Spleen (tissue), 13 donors: ENCODE measurements at places on chromosomes 7 and 10. TPM values are rescaled to one million over a fixed set of nuclear protein-coding genes. Genes with fewer than 3 reads are reported as not detected.

- DNase-seq = peak; percentile 20
Measured at GRCh38 chr10:121627876-121628581, 29.8 kb upstream of the FGFR2 start.

GRCh38 chr10:62017491-62017870, 116.0 kb downstream of the ARID5B start:
- no peak for DNase-seq

Gene CLDN4
- 0.30 TPM for total RNA-seq

GRCh38 chr7:77245015-77245755, 45.6 kb upstream of the FGL2 start:
- no peak for DNase-seq

DNA sequence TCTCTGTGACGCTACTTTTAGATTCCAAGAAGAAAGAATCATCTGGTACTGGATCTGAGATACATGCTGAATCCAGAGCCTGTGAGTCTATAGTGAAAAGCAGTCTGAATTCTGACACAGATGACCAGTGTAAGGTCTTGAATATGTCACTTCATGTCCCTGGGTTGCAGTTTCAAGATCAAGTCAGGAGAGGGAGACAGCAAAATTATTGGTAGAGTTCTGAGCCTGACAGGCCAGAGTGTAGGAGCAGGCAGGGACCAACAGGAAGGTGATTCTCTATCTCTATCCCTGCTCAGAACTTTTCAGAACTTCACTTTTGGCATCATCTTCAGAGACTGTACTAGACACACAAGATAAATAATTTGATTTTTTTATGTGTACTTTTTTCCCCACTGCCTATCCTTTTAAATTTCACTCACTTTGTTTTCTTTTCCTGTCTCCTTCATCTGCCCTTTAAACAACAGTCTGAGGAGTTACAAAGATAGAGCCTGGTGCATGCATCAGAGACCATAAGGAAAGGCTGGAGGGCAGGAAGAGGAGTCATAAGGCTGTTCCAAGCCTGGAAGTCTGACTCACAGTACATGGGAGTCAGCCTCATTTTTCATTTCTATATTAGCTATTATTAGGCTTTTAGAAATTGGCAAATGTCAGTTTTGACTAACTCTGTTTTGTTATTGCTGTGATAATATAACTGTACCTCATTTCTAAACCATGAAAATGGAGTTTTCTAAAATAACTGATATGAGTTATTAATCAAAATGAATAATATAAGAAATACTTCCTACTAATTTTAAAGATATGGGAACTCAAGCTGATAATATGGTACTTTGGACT, 120.2 kb upstream of the TMEM229A start:
- no peak for DNase-seq

Gene PNLIPRP3
- not detected for total RNA-seq

Gene CLDN3
- not detected for total RNA-seq

DNA sequence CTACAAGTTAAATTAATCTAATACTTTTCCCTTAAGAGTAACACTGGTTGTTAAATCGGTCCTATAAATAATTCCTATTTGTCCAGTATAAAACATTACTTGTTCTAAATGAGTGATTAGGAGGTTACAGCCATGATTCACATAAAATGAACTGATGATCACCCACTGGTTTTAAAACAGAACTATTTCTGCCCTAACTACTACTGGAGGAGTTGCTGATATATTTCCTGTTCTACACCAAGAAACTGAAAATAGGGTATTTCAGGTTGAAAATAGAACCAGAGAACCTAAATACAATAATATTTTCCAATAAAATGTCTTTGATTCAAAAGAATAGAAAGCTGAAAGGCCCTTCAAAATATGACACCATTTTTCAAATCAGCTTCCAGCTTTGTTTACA, 30.9 kb downstream of the DNAJC1 start:
- no peak for DNase-seq

GRCh38 chr7:20408467-20408826, 77.7 kb downstream of the ITGB8 start:
- DNase-seq = no peak

GRCh38 chr7:120417244-120417979, 144.4 kb downstream of the KCND2 start:
- no peak for DNase-seq

DNA sequence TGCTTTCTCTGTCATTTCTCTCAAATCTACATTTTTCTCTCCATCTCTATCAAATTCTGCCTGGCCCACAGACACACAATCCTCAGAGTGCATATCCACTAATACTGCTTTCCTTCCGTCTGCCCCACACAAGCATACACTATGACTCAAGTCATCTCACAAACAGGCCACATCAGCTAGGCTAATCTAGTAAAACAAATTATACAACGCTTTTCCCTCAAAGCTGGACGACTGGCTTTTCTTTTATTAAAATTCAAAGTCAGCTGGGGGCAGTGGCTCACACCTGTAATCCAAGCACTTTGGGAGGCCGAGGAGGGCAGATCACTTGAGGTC, 161.1 kb downstream of the FAM107B start:
- DNase-seq = no peak

Gene CCL24
- total RNA-seq = 95.9 TPM

DNA sequence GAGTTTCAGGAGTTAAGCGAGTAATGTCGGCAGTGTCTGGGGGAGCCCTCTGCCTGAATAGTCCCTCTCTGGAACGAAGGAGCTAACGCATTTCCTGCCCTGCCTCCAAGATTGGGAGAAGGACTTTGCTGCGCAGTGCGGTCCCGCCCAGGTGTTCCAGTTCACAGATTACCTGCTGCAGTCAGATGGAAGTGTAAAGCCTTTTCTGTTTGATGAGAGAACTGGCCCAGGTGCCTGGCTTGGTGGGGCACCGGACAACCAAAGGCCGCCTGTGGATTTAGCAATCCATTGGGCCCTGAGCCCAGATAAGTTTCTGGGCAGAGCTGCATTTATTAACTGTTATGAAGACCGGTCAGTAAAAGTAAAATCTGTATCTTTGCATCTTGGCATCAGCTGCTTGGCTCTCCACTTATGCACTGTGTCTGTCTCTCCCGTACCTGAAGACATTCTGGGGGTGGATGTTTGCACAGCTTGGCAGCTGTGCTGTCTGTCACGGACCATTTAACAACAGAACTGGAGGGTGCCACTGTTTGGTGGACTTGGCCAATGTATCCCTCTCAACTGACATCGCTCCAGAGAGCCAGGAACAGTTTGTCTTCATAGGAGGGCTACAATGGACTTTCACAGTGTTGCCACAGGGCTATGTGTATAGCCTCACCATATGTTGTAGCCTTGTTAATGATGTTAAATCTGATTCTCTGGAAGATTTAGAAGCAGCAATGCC, 654.7 kb upstream of the ZWINT start:
- no peak for DNase-seq
